ENCODE measurements at places on chromosomes 7 and 10. TPM values are rescaled to one million over a fixed set of nuclear protein-coding genes. Genes with fewer than 3 reads are reported as not detected.

The TASOR2 gene
- 50.3 TPM for total RNA-seq

DNA sequence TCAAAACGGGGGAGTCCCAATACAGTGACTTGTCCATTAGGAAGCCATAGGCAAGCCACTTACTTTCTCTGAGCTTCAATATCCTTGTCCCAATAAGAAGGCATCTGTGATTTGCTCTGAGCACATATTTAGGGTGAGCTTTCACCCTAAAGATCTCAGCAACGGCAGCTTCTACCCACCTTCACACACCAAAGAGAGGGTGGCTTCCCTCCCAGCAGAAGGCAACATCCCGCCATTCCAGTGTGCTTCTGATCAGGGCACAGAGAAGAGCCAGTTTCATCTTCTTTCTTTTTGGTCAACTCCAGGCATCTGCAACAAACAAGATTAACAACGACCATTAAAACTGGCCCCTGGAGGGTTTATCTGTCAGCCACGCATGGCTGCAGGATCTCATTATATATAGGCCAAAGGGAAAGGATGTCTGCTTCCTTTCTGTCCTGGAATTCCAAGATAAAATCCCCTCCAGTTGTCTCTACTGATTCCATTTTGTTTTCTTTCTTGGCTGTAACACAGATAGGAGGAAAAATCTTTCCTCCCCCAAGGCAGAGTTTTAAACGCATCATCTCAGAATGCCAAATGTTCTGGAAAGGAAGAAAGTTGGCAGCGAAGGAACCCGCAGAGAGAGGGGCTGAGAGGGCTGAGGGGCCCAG is 491 bp upstream of the SH2D4B start:
- DNase-seq = no peak

DNA sequence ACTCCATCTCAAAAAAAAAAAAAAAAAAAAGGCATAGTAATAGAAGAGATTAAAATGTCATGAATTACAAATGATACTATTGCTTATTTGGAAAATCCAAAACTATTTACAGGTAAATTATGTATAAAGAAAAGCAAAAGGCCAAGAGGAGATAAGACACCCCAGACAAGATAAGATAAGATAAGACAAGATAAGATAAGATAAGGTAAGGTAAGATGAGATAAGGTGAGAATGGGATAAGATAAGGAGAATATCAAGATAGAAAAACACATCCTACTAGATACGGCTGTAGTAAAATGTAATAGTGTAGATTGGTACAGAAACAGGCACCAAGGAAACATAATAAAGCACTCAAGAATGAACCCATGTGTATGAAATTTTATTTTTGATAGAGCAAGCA is 20.9 kb downstream of the VIM start:
- DNase-seq = no peak

DNA sequence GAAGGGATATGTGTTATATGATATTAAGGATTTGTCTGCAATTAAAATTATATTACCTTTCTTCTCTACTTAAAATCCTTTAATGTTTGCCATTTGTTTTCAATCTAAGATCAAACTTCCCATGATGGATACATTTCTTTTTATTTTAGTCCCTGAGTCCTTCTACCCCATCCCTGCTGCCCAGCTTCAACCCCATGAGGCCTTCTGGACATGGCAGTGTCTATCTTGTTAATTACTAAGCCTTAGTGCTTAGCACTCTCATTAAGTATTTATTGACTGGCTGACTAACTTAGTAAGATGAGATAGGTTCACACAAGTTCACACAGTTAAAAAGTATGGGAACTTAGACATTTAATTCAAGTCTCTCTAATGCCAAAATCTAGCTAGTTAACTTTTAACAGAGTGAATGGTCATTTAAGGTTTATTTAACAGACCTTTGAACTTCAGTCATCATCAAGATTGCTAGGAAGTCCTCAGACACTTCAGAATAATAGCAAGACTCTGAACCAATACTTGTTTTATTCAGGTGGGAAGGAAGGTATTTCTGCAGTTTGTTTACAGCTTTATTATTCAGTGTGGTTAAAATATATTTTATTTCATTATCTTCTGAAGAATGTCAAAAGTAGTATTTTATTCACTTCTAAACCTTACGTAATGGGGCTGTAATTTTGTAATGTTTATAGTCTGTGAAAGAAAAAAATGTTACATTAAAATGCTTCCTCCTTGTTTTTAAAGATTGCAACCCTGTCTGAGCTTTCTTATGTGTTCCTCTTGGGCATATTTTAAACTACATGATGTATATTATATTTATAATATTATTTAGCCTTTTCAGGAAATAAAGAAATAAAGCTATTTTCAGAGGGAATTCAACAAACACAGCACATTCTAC is 848.9 kb downstream of the REEP3 start:
- no peak for DNase-seq

DNA sequence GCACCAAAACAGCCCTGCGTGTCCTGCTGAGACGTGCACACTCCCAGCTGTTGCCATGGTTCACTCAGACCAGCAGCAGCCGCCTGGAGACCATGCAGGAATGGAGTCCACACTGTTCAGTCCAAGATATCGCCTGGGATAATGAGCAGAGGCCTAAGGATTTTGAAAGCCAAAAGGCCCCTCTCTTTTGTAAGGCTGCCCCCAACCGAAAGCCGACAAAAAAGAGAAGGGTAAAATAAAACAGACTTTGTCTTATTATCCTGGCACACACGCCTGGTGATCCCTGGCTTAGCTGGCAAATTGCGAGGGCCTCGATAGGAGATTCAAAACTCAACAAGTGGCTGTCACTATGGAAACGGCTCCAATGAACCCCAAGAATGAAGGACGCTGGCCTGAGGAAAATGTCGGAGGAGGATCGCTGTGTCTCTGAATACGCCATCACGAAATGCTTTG is 263.6 kb downstream of the SKIDA1 start:
- no peak for DNase-seq

- DNase-seq = no peak
Observed at GRCh38 chr7:116215551-116215950, 5.2 kb downstream of the TES start.
